Activated CD4-positive, alpha-beta T cell treated with anti-CD3 and anti-CD28 coated beads, Interleukin-2, amount 10 ng/mL, durations not matched to agents 24 days and 14 days (primary cell): ENCODE measurements at places on chromosomes 1 and 21. TPM values are rescaled to one million over a fixed set of nuclear protein-coding genes. Genes with fewer than 3 reads are reported as not detected.

DNA sequence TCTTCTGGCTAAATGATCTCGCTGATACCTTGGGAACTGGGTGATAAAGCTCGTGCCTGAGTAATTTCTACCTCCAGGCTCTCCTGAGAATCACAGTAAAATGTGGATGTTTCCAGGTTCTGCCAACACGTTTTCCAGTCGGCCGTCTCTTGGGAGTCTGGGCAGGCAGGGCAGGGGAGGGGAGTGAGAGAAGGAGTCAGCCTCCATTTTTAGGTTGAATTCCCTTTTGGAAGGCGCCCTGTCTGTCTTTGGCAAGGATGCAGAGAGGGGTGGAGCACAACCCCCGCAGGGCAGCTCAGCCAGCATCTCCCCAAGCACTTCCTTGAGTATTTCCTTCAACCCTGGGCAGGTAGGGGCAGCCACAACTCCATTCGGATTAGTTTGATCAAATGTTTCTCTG, 15.5 kb upstream of the ACTRT2 start:
- no peaks in the 10 kb centered on the region for H3K4me1 ChIP-seq
- DNase-seq, result no peak
- no peak overlapping the region for H3K27ac ChIP-seq
- H3K27me3 ChIP-seq, result no peaks in the 10 kb centered on the region
- H3K4me3 ChIP-seq, result no peak overlapping the region

- no peaks in the 10 kb centered on the region for H3K36me3 ChIP-seq
- peaks cover 2% of the 10 kb centered on the region for H3K4me1 ChIP-seq
- H3K27me3 ChIP-seq, result peaks cover 4% of the 10 kb centered on the region
- DNase-seq, result no peak
- H3K27ac ChIP-seq, result no peak overlapping the region
Observed at GRCh38 chr1:23441446-23442148, 17.0 kb upstream of the TCEA3 start.

DNA sequence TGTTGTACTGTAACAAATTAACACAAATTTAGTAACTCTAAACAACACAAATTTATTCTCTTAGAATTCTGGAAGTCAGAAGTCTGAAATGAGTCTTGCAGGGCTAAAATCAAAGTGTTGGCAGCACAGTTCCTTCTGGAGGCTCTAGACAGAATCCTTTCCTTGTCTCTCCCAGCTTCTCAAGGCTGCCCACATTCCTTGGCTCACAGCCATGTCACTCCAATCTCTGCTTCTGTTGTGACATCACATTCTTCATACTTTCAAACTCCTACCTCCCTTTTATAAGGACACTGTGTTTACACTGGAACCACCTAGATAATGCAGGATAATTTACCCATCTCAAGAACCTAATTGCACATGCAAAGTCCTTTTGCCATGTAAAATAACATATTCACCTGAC, 225.0 kb upstream of the PRMT6 start:
- no peaks in the 10 kb centered on the region for H3K27me3 ChIP-seq
- no peaks in the 10 kb centered on the region for H3K4me1 ChIP-seq
- H3K36me3 ChIP-seq, result no peaks in the 10 kb centered on the region
- H3K27ac ChIP-seq, result no peak overlapping the region
- no peak for DNase-seq

DNA sequence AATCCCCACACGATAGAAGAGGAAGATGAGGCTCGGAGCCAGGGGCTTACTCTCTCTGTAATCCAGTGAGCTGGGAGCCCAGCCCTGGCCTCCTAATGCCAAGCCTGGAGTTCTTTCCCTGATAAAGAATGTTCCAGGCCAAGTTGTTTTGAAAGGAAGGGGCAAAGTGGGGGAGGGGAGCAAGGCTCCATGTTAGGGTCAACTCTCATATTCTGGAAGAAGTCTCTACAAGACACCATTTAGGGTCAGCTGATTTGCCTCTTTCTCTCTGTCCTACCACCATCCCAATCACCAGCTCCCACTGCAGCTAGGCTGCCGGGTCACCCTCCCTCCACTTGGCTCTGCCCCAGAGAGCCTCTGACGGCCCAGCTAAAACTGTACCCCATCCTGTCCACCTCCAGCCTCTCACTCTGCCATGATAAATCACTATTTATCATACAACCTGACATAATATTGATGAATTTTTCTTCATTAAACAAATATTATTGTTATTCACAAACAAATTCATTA, 95.0 kb downstream of the GLIS1 start:
- peaks cover 1% of the 10 kb centered on the region for H3K4me1 ChIP-seq
- no peak overlapping the region for H3K27ac ChIP-seq
- H3K4me3 ChIP-seq, result no peak overlapping the region
- H3K36me3 ChIP-seq, result no peaks in the 10 kb centered on the region
- peaks cover 5% of the 10 kb centered on the region for H3K27me3 ChIP-seq

- peaks cover 23% of the 10 kb centered on the region for H3K36me3 ChIP-seq
- peak overlapping the region; percentile 99 for H3K4me3 ChIP-seq
- H3K27me3 ChIP-seq, result peaks cover 1% of the 10 kb centered on the region
- peak overlapping the region; percentile 97 for H3K27ac ChIP-seq
- H3K4me1 ChIP-seq, result peaks cover 37% of the 10 kb centered on the region
Observed at GRCh38 chr1:109984190-109984455, 442 bp upstream of the AHCYL1 start.

- no peak overlapping the region for H3K4me3 ChIP-seq
- H3K4me1 ChIP-seq, result peaks cover 2% of the 10 kb centered on the region
- H3K27ac ChIP-seq, result no peak overlapping the region
- H3K27me3 ChIP-seq, result no peaks in the 10 kb centered on the region
- peaks cover 45% of the 10 kb centered on the region for H3K36me3 ChIP-seq
Observed at GRCh38 chr1:25959611-25960010, 38.3 kb downstream of the PAFAH2 start.

The KCNN3 gene
- 0.35 and 0.54 TPM in 2 replicates for total RNA-seq

The CFHR1 gene
- not detected in 2 replicates for total RNA-seq

The SYPL2 gene
- total RNA-seq, result 0.07 TPM in 1 of 2 replicates, not detected in the other
